ENCODE measurements at places on chromosomes 5 and 9.

- no peak for DNase-seq
Observed at GRCh38 chr9:89706086-89706485, 101.3 kb downstream of the GADD45G start.

GRCh38 chr5:136040746-136041415 lies 12.1 kb downstream of the TGFBI start:
- DNase-seq, result no peak

DNA sequence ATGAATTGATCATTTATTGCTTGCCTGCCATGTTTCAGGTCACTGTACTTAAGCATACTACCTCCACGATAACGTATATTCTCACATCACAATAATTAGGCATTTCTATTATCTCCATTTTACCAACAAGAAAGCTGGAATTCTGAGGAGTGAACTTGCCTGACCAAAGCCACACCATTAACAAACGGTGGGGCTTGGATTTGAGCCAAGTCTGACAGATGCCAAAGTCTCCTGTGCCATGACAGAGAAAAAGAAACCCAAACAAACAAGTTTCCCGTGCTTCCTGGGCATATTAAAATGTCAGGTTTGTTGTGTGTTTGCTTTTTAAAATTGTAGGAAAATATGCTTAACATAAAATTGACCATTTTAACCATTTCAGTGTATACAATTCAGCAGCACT lies 40.8 kb upstream of the KCNV2 start:
- DNase-seq, result no peak

DNA sequence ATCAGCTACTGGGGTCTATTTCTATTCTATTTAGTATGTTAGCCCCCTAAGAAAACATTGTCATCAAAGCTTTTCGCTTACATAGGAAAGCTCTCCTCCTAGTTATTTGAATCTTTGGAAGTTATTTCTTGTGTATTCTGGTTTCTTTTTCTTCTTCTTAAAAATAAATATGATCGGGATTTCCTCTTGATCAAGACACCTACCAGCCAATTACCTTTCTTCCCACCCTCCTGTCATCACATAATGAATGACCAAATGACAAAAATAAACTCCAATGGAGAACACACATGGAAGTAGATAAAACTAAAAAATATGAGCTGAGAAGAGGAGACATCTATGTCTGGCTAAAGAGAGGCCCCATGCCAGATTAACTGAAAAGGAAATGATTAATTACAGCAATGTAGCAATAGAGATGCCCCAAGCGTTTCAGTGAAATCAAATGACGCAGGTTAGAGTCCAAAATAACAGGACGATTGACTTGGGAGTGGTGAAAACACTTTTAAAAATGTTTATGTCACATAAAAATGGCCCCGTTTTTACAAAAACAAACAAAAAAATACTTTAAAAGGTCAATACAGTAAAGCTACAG lies 59.5 kb upstream of the PCSK1 start:
- no peak for DNase-seq

DNA sequence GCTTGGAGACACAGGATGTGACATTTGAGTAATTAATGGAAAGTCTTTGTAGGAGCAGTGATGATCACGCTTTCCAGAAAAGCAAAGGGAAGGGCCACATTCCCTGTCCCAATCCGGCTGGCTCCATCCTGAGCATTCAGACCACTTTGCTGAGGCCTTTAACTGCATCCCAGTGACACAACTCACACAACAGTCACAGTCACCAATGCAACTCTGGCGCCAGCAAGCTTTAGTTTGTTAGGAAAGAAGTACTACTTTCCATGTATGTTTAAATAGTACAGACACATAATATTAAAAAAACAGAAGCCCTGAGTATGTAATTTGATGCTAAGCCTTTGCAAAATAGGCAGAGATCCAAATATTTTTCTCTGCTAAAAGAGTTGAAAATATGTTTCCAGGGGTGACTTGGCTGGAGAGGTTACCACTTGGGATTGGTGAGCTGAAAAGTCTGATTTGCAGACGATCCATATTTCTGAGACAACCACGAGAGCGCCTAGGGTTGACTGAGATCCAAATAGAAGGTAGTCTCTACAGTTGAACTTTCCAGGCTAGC lies 31.7 kb upstream of the GAS1 start:
- DNase-seq, result no peak

GRCh38 chr9:111902391-111903139 lies 6.0 kb downstream of the UGCG start:
- no peak for DNase-seq

GRCh38 chr5:38426490-38426889 lies 130.0 kb downstream of the LIFR start:
- no peak for DNase-seq

- no peak for DNase-seq
Observed at GRCh38 chr9:115262477-115262876, 144.5 kb upstream of the TNC start.

- no peak for DNase-seq
Observed at GRCh38 chr5:79961716-79962574, 29.1 kb downstream of the MTX3 start.

DNA sequence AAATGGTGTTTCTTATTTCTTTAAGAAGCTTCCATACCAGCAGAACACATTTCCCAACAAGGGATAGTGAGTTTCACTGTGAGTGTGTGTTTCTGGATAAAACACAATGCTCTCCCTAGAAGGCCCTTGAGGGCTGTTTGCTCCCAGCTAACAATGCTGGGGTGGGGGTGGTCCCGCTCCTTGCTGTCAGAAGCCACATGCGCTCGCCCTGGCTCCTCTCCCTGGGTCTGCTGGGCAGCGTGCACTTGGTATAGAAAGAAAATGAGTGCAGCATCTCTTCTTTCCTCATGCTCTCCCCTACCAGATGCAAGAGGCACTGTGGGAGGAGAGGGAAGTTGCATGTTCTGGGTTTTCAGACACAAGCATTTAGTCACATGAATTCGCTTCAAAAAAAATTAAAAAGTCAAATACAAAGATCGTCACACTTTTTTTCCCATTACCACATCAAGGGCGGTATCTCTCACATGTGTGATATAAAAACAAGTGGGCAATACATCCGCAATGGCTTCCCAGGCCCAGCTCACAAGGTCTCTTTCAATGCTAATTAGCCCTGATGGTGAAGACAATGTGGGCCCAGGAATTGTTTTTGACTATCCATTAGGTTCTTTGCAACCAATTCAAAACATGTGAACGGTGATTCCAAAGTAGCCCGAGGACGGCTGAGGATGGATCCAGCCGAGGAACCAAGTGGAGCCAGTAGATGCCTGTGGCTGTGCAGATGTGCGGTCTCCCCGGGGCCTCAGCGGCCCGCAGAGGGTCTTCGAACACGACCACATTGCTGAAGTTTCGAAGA lies 603.6 kb downstream of the IRX1 start:
- no peak for DNase-seq

GRCh38 chr5:13477118-13477737 lies 467.3 kb downstream of the DNAH5 start:
- DNase-seq, result no peak

- no peak for DNase-seq
Observed at GRCh38 chr5:157222506-157223230, 42.0 kb downstream of the ITK start.

GRCh38 chr9:113963696-113964494 lies 87.8 kb downstream of the ZNF618 start:
- no peak for DNase-seq

DNA sequence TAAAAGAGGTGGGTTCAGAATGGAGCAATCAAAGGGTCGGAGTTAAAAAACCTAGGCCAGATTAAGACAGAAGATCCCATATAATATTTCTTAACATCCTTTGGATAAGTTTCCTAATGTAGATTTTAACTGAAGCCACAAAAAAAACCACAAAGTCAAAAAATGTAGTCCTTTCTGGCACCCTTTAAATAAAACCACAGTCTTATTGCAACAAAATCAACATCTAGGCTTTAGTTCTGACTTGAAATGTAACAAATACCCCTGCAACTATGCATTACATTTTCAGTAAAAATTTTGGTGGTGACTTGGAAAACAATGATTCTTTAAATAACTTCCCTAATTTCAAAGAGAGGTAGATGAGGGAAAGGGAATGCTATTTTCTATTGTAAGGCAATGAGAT lies 109.2 kb downstream of the PSAT1 start:
- no peak for DNase-seq

- DNase-seq, result no peak
Observed at GRCh38 chr5:135155616-135156214, 121.7 kb upstream of the PITX1 start.

- no peak for DNase-seq
Observed at GRCh38 chr5:53128481-53128880, 18.9 kb upstream of the MOCS2 start.

DNA sequence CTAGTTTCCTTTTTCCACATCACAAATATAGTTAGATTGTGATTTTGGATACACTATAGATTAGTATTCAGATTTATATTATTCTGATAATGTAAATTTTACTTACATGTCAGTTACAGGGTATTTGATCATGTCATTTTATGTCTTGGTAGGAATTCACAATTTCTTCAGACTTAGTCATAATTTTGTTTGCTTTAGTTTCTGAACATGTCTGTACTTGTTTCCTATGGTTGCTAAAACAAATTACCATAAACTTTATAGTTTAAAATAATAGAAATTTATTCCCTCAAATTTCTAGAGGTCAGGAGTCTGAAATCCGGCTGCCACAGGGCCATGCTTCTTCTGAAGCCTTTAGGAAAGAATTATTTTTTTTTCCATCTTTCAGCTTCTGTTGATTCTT lies 1817.2 kb upstream of the CDH9 start:
- no peak for DNase-seq

- no peak for DNase-seq
Observed at GRCh38 chr5:38641003-38641402, 84.6 kb upstream of the LIFR start.

- DNase-seq, result no peak
Observed at GRCh38 chr5:9168791-9169556, 376.9 kb downstream of the SEMA5A start.

GRCh38 chr9:113616116-113616515 lies 152.6 kb downstream of the RGS3 start:
- no peak for DNase-seq

GRCh38 chr9:121688681-121689080 lies 37.2 kb downstream of the DAB2IP start:
- no peak for DNase-seq

DNA sequence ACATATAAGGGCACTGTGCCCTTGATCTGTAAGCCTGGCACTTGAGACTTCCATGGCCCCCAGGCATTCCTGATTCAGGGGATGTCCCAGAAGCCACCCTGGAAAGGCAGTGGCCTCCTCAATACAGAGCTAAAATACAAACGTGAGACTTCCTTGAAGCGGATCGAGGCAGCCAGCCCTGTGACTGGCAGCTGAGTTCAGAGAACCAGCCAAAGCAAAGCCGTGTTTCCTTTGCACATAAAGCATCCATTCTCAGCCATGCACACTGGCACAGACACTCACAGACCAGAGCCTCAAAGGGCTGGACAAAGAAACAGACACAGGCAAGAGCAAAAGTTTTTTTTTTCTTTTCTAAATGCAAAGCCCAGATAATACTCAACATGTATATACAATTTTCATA lies 18.8 kb upstream of the CPEB4 start:
- no peak for DNase-seq

DNA sequence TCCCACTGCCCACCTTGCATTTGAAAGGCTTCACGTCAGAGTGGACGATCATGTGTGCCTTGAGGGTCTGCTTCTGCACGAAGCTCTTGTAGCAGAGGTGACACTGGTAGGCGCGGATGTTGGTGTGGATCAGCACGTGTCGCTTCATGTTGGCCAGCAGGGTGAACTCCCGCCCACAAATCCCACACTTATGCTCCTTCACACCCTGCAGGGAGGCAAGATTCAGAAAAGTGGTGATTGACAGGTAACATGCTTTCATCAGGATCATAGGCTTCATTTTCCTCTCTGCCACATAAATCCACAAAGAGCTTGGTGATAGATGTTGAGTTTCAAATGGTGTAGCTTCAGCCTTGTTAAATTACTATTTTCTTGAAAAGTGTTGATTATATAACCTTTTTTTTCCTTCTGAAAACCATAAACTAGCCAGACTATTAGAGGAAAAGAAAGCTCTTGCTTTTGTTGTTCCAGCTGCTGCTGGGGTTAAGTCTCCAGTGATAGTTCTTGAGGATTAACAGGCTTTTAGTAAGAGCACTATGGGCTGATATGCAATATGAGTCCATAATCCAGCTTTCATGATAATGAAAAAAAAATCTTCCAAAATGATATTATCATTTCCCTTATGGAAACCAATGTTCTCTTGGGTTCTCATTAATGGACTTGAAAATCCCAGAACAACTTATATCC lies 50.7 kb downstream of the ZNF366 start:
- DNase-seq, result no peak

GRCh38 chr5:7398596-7399280 lies 2.8 kb downstream of the ADCY2 start:
- DNase-seq, result no peak

- no peak for DNase-seq
Observed at GRCh38 chr9:136052991-136053756, 41.9 kb downstream of the NACC2 start.

GRCh38 chr9:87441251-87441650 lies 56.4 kb upstream of the DAPK1 start:
- DNase-seq, result no peak

DNA sequence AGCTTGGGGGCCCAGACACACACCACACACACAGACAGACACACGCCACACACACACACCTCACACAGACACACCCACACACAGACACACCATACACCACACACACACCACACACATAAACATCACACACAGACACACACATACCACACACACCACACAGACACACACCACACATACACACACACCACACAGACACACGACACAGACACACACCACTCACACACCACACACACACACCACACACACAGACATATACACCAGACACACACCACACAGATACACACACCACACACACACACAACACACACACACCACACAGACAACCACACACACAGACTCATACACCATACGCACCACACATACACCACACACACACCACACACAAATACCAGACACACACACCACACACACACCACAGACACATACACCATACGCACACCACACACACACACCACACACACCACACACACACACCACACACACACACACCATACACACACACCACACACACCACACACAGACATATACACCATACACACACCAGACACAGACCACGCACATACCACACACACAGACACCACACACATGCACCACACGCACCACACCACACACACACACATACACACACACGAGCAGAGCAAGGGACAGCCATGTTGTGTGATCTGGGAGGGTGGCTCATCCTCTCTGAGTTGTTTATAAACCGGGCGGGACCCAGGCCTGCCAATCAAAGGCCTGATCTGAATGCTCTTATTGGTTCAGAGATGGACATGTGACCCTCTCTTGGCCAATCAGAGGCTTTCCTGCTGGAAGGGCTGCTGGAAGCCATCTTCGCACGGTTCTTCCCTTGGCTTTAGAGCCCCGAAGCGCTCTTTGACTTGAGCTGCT lies 148.3 kb downstream of the GAPVD1 start:
- peak; percentile 94 for DNase-seq

- no peak for DNase-seq
Observed at GRCh38 chr9:113844466-113844865, 31.6 kb upstream of the ZNF618 start.
